T follicular helper cell (primary cell): ENCODE measurements at places on chromosomes 2 and 18.

DNA sequence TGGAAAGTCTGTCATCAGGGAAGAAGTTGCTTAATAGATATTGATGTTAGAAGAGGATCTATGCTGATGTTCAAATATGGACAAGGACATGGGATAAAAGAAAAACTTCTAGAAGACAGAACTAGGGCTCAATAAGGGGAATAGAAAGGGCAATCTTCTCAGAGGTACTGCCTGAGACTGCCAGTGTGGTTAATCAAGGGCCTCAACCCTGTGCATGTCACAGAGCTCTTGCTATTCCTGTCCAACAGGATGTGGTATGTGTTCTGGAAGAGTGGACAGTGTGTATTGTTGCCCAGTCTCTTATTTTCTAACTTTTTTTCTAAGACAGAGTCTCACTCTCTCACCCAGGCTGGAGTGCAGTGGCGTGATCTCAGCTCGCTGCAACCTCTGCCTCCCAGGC, 27.8 kb upstream of the RNF125 start:
- no peak for DNase-seq

DNA sequence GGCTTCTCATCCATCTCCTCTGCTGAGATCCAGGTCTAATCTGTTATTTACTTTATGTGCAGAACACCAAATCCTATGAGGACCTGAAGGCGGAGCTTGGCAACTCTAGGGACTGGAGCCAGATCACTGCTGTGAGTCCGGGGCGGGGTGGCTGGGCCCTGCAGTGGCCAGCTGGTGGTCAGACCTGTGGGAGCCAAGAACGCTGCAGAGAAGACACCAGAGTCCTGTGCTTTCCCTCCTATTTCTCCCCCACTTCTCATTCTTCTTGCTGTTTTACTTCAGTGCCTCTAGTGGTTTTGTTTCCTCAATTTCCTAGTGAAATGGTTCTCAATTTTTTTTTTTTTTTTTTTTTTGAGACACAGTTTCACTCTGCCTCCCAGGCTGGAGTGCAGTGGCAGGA, 19.7 kb downstream of the VIL1 start:
- DNase-seq, result no peak

- no peak for DNase-seq
Measured at GRCh38 chr18:53911200-53911599, 313.3 kb downstream of the MBD2 start.

GRCh38 chr2:10221976-10222870, 80.5 kb upstream of the HPCAL1 start:
- no peak for DNase-seq

DNA sequence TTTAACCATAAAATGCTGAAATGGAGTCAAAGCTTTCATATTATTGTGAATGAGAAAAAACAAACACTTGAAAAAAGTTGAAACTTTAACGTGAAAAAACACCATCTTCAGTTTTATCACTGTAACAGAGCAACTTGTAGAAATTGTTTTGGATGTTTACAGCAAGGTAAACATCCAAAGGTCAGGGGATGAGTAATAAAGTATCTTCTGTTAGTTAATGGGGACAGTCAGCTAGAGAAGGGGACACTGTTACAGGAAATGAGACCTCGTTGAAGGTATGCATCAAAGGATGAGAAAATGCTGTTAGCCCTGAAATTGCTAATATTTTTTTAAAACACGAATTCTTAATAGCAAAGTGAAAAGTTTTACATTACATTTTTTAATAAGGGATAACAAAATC, 2.9 kb downstream of the RHBDD1 start:
- DNase-seq, result no peak

- DNase-seq, result no peak
Measured at GRCh38 chr18:76981396-76981968, 151.1 kb downstream of the MBP start.

GRCh38 chr2:65158557-65158956, 28.7 kb upstream of the RAB1A start:
- no peak for DNase-seq

DNA sequence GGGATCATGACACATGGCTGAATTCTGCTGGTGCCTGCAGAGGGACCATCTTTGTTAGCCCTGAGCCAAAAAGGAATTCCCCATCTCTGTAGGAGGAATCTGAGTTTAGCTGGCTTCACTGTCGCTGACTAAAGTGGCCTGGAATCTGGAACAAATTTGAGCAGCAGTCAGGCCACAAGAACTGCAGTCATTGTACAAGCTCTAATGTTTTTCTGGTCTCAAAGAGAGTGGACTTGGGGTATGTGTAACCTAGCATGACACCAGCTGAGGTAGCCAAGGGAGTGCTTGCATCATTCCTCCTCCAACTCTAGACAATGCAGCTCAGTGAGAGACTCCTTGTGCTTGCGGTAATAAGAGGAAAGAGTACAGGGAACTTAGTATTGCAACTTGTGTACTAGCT, 539.1 kb upstream of the LRRTM4 start:
- DNase-seq, result no peak

GRCh38 chr2:223647258-223647952, 45.2 kb upstream of the SCG2 start:
- DNase-seq, result no peak

DNA sequence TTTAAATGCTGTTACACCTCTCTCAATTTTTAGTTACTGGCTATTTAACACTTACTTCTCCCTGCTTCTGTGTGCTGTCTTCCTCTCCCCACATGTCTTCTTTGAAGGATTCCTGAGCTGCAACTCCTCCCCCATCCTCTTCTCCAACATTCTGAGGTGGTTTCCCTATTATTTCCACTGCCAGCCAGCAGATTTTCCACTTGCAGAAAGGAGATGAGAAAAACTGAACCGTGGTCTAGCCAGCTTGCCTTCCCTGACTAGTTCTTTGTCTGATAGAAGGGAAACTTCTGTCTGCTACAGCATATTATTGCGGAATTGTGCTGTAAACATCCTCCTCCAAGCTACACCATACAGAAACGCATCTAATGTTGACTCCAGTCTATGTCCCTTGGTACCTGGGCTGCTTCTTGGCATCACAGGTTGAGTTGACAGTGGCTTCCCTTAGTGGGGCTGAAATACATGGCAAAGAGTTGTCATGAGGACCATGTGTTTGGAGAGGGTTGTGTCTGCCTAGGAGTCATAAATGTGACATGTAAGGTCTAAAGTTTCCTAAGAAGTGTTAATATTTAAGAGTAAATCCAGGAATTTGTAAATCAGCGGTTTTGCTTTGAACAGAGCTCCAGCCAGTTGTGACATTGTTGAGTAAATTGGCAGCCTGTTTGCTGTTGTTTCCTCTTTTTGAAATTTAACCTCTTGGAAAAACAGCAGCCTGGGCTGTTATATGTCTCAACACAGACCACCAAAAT, 68.3 kb upstream of the RND3 start:
- DNase-seq, result no peak

DNA sequence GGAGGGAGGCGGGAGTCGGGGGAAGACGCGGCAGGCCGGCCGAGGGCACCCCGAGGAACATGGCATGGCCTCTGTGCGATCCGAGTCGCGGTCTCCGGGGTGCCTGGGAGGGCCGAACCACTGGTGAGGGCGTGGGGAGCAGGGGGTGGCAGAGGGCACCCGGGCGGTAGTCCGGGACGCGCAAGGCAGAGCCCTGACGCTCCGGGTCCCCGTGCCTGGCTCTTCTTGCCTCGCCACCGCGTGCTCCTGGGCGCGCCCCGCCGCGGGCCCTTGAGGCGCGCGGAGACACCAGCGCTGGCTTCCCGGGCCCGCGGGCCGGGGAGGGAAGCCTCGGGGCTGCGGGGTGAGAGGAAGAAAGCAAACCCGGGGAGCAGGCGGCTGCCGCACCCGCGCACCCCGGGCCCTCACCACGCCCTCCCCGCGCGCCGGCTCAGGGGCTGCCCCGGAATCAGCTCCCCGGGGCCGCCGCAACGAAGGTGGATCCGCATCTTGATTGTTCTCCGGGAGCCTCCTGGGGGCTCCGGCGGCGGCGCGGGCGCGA, 4.3 kb downstream of the SOX11 start:
- DNase-seq, result no peak

DNA sequence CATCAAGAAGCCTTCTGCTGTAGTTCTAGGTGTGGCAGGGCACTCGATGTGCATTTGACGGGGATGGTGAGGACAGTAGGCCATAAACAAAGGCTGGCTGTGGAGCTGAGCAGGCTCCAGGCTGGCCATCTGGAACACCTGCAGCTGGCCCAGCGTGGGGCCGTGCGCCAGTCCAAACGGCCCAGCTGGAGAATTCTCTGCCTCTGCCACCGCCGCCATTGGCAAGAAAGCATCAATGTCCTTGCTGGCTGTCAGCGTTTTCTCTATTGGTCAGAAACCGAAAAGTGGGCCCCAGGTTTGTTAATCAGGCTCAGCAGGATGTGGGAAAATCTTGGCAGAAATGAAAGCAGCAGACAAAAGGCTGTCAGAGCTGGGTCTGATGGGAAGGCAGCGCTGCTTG, 24.0 kb upstream of the CTIF start:
- no peak for DNase-seq

- DNase-seq, result peak; percentile 37
Measured at GRCh38 chr18:77068321-77069312, 64.0 kb downstream of the MBP start.
